ENCODE measurements at places on chromosomes 5 and 9.

DNA sequence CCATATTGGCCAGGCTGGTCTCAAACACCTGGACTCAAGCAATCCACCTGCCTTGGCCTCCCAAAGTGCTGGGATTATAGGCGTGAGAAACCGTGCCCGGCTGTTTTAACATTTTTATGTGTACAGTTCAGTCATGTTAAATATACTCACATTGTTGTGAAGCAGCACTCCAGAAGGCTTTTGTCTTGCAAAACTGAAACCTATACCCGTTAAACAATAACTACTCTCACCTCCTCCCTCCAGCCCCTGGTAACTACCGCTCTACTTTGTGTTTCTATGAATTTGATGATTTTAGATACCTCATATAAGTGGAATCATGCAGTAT, 23.1 kb upstream of the SHB start:
- DNase-seq = no peak

GRCh38 chr5:39121315-39121714, 47.1 kb upstream of the RICTOR start:
- no peak for DNase-seq

DNA sequence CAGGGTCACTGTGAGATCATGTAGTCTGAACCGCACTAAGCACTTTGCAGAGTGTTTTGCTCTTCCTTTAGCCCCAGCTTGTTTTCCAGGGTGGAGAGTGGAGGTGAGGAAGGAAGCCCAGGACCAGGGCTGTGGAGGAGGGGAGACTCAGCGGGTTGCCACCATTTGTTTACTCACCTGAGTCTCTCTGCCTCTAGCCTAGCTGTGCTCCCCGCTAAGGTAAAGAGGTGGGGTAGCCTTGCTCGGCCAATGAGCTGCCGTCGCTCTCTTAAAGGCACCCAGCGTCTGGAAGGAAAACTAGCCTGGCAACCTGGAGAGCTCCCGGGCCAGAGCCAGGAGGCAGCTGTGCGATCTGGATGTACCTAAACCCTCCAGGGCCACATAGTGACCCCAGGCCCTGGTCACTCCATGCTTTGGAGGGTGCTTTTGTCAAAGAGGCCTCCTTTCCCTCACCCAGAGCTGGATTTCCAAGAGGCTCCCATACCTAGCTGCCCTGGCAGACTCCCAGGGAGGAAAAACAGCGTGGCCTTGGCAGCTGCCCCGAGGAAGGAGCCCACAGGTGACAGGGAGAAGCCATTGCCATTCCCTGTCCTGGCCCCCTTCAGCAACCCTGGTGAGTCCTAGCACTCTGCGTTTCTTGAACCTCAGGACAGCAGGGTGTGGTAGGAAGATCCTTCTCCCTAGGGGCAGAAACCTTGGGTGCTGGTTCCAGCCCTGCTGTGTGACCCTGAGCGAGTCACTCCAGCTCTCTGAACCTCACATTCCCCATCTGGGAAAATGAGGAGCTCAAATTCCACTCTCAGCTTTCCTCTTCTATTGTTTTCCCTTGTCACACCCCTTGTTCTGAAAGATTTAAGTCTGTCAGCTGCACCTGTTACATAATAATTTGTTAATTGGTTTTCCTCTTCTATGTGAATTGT, 42.4 kb upstream of the LARP1 start:
- no peak for DNase-seq

GRCh38 chr5:41842777-41843176, 27.4 kb downstream of the OXCT1 start:
- DNase-seq = no peak

DNA sequence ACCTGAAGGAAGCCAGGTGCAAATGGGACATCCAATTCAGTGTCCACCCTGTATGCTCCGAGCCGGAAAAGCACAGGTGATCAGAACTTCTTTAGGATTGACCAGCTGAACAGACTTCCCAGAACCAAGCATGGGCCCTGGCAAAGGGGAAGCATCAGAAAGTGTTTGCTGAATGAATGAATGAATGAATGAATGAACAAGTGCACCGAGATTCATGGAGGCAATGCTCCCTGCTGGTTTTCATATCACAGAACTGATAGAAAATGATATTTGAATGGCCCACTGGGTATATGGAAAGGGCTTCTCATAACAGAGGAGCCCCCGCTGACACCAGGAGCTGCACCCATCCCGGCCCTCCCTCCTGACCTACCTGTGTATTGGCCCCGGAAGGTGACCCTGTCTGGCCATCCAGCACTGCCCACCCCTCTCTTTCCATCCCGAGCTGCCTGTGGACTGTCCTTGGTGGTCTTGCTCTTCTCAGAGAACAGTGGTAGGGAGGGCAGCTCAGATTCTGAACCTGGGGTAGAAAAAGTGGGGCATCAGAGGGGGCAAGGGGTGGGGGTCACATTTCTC, 15.9 kb downstream of the ORM2 start:
- no peak for DNase-seq

DNA sequence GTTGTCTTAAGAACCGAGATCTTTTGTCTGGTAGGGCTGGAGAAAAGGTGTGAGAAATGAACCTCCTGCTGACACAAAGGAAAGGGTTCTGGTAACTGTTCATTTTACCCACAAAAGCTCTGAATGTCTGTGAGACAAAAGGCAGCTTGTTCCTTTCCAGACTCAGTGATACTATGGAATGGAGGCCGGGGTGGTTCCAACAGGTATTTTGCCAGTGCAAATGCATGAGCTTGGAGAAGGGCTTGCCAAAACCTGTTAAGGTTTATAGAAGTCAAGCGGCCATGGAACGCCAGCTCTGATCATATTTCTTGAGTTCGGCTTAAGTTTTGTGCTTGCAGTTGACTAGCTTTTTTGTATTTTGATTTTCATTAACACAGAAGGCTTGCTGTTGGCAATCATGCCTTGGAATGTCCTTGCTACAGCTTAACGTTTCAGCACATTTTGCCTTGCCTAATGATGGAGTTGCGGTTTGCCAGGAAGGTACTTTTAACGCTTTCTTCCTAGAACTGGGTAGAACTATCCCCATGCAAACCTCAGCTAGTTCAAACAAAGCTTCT, 328.6 kb downstream of the PIK3R1 start:
- DNase-seq = no peak

DNA sequence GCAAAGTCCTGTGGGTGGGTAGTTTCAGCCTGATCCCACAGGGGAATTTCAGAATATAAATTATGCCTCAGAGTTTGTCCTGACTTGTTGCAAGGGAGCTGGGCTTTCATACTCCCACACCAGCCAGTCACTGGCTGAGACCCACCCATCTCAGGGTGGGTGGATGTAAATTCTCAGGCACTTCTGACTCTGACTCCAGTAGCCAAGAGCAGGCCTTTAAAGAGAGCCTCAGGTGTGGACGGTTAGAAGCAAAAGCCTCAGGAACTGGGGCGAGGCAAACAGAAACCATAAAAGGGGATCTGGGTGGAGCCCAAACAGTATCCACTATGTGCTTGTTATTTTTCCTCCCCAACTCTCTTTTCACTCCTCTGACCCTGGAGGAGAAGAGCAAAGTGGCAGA, 28.6 kb upstream of the FBXW11 start:
- DNase-seq = no peak

DNA sequence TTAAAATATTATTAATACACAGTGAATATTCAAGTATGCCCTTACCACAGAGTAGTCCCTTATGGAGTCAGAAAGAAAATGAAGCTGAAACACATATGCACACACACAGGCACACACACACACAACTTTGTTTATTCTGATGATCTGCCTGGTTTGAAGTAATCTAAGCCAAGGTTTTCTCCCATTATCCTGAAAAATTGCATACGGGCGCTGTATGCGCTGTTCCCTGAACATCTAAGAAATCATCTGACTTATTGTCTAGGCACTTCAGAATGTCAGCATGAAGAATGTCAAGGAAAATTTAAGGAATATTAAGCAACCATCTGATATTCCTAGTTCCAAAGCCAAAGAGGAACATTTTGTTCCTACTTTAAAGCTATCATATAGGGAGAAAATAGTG, 147.1 kb upstream of the SLC30A5 start:
- no peak for DNase-seq

DNA sequence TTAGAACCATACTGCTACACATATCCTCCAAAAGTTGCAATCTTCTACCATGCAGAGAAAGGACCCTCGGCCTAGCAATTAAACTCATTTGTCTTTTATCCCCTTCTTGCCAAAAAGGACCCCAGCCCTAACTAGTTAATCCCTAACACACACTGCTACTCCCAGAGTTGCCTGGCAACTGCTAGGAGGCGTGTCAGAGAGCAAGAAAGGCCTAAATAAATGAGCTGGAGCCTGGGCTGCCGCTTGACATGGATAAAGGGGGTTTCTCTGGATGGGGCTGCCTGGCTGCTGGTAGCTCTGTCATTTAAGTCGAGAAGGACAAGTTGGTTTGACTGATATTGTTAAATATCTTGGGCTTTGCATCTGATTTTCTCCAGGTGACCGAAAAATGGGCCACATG, 194.8 kb downstream of the CRB2 start:
- DNase-seq = no peak

- DNase-seq = no peak
Observed at GRCh38 chr5:127294829-127295228, 4.2 kb downstream of the MEGF10 start.

DNA sequence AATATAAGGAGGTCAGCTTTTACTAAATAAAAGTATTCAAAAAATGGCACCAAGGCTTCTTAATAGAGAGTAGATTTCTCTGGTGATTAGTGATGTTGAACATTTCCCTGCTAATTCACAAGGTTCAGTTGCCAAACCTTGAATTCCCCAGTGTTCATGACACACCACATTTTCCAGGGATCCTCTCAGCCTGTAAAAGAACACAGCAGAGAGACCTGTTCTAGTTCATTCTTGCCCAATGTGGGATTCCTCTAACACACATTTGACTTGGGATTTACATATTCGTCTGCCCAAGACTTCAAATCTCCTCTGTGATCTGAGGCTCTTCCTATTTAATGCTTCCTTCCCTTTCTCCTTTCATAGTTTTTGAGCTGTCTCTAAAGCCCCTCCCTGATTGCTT, 273.2 kb upstream of the CDH9 start:
- peak; percentile 10 for DNase-seq

GRCh38 chr5:39948867-39949468, 524.2 kb upstream of the DAB2 start:
- DNase-seq = peak; percentile 77

GRCh38 chr9:128689820-128690683, 1.0 kb downstream of the SET start:
- DNase-seq = peak; percentile 73

DNA sequence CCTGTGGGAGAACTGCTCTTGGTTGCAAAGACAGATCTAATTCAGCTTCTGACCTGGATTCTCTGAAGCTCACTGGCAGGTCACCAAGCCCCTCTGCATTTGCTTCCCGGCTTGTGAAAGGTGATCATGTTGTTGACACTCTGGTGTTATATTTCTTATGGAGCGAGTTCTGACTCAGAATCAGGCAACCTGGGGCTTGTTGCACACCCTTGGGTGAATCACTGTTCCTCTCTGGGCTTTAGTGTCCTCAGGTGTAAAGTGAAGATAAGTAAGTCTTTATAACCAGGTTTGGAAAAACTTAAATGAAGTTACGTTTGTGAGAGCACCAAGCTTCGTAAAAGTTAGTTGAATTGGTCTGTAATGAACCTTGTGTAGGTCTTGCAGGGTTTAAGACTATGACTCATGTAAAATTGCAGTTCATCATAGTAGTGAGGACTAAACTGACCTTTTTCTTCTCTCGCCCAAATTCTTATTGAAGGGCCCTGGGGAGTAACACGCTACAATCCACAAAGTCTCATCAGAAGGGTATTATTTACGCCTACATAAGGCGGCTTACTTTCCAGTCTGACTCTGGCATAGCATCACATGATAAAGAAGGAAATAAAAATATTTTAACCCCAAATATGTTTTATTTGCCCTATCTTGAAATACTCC, 218.6 kb downstream of the TMEM38B start:
- no peak for DNase-seq

DNA sequence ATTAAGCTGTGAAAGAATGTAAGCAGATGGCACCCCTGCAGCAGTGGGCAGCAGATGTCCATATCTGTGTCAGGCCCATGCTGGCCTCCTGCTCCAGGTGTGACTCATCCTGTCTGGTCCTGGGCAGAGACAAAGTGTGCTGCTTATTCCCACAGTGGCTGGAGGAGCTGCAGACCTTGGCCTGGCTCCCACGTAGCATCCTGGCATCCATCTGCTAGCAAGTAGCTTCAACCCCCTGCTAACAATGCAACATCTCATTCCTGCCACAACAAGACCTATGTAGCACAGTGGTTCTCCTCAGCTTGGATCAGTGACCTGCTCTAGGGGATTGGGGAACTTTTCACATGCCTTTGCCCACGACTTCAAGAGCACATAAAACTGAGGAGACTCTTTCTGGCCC, 126.4 kb upstream of the SLC12A2 start:
- DNase-seq = peak; percentile 47

- DNase-seq = no peak
Observed at GRCh38 chr5:115262011-115262320, 711 bp downstream of the PGGT1B start.

DNA sequence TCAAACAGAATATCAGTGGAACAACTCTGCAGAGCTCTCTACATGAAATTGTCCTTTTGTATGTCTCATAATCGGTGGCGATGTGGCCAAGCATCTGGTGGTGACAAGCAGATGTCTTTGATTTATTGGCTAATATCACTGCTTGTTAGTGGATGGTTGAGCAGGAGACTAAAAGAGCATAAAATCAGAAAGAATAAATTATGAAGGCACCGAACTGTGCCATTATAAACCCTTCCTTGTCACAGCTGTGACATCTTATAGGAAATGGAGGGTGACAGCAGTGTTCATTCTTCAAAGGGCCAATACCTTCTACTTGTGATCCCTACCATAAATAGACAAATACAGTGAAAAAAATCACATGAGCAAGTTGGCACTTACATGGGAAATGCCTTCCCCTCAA, 1404.3 kb downstream of the MAT2B start:
- no peak for DNase-seq

- DNase-seq = peak; percentile 80
Observed at GRCh38 chr9:94874316-94874715, 147.8 kb downstream of the AOPEP start.

- DNase-seq = no peak
Observed at GRCh38 chr5:69364850-69365249, 4.5 kb downstream of the AK6 start.

DNA sequence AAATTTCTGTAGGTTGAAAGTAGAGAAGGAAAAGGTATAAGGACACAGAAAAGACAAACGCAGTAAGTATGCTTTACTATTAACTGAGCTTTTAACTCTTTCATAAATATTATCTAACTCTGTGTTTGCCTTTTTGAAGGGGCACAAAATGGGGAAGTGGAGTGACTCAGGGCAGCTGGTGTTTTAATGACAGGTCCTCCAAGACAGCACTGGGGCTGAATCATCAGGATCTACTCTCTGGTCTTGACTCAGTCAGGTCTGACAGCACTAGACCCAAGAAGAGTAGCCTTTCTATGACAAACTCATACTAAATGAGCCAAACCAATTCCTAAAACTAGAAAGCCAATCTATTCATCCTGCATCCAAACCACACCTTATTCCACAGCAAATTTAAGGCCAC, 102.2 kb downstream of the APTX start:
- DNase-seq = no peak

- DNase-seq = peak; percentile 63
Observed at GRCh38 chr9:110752766-110753165, 84.2 kb downstream of the MUSK start.

DNA sequence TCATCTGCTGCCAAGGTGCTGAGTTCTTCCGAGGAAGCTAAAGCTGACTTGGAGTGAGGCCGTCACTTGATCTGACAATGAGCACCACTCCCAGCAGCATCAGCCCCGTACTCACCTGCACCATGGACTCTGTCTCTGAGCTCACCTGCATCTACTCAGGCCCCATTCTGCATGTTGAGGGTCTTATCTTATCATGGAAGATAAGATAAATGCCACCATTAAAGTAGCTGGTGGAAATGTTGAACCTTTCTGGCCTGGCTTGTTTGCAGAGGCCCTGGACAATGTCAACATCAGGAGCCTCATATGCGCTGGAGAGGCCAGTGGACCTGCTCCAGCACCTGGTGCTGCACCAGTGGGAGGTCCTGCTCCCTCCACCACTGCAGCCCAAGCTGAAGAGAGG, 35.0 kb upstream of the HMGCS1 start:
- no peak for DNase-seq

Data from astrocyte of the hippocampus (primary cell).